Left ventricle myocardium superior (tissue), 1 donor: ENCODE measurements at places on chromosomes 12 and 14. TPM values are rescaled to one million over a fixed set of nuclear protein-coding genes. Genes with fewer than 3 reads are reported as not detected.

- DNase-seq, result no peak
These were observed 53.6 kb downstream of the HECTD4 start for GRCh38 chr12:112328456-112329124.

GRCh38 chr12:41286426-41286825, 98.3 kb downstream of the PDZRN4 start:
- no peak for DNase-seq

The CINP gene
- total RNA-seq, result 33.7 TPM

The CLEC2B gene
- total RNA-seq, result 3.7 TPM

GRCh38 chr12:104219361-104219892, 3.8 kb downstream of the TXNRD1 start:
- DNase-seq, result no peak

GRCh38 chr12:91460469-91460868, 277.9 kb upstream of the DCN start:
- no peak for DNase-seq

- DNase-seq, result no peak
These were observed 175.5 kb downstream of the TMTC2 start for GRCh38 chr12:82862069-82862841.

DNA sequence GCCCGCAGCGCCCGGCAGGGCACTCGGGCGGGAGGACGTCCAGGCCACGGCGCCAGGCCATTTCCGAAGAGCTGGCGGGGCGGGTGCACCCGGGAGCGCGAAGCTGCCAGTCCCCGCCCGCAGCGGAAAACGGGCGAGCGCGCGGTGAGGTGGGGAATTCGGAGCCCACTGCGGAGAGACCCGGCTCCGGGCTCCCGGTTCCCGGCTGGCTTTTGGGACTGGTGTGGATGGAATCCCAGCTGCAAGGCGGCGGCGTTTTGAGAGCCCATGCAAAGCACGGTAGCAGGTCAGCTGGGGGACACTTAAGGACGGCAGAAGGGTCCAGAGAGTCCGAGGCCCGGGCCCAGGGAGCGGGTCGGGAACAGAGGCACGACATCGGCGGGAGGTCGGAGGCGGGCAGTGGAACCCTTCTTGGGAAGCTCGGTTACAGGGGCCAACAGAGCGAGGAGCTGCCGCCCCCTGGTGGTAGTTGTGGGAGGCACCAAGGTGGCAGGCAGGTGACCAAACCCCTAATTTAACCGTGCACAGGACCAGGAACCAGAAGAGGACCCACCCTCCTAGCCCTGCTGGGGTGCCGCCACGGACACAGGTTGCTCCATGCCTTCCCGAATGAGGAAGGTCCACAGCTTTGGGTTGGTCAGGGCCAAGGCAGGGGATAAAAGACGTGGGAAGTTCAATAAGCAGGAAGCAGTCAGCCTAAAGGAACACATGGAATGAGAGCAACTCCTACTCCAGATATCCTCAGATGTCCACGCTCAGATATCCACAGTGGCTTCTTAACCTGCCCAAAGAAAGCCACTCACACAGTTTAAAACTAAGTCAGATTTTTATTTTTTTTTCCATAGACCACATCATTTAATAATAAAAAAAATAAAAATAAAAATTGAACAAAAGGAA, 685 bp upstream of the CDH24 start:
- peak; percentile 92 for DNase-seq

- DNase-seq, result no peak
These were observed 217.2 kb downstream of the SLC15A4 start for GRCh38 chr12:128606538-128606937.

DNA sequence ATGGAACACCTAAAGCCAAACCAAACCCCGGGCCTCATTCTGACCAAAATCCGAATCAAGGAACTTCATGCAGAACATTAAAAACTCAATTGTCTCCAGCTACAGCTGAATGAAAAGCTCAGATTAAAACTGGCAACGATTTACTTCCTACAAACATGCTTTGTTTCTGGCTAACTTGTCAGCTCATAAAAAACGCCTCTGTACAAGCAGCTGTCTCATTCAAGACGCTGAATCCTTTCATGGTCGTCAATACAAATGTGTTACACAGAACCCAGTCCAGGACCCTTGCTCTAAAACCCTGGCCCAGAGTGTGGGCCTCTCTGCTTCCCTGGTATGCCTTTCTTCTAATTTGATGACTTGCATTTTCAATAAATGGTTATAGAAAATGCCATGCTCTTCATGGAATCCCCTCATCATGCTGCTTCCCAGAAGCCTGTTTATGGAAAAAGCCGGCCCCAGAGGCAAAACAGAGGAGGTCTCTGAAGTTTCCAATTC, 183.1 kb downstream of the PHLDA1 start:
- DNase-seq, result no peak

DNA sequence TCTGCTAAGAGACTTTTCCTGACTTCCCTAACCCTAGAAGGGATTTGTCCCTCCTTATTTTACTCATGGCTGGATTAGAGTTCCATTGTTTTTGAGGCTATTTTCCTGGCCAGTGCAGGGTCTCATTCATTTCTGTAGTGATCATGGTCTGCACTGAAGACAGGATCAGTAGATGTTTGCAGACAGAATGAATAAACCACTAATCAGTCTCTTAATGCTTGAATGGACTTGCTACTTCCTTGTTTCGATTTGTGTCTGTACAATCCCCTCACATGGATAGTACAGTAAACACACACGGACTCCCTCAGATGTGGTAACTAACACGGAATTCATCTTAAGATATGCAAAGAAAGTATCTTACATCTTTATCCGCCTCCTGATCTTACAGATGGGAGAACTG, 102.6 kb upstream of the PRB2 start:
- DNase-seq, result no peak

GRCh38 chr12:29783773-29784666, at the start of gene TMTC1:
Gene TMTC1 (minus strand): TSS chr12:29783942. CDS start chr12:29783751, 191 bp downstream.
- peak; percentile 93 for DNase-seq

The PTCSC3 gene
- total RNA-seq, result not detected

- peak; percentile 33 for DNase-seq
These were observed 292.3 kb downstream of the TMEM117 start for GRCh38 chr12:44127966-44128710.

The TMEM179 gene
- total RNA-seq, result not detected

GRCh38 chr12:88468581-88468980, 111.7 kb downstream of the KITLG start:
- no peak for DNase-seq

The FOXM1 gene
- 0.79 TPM for total RNA-seq

The SAMD15 gene
- total RNA-seq, result 0.77 TPM

GRCh38 chr12:21183721-21184275, 52.8 kb downstream of the SLCO1B1 start:
- no peak for DNase-seq

DNA sequence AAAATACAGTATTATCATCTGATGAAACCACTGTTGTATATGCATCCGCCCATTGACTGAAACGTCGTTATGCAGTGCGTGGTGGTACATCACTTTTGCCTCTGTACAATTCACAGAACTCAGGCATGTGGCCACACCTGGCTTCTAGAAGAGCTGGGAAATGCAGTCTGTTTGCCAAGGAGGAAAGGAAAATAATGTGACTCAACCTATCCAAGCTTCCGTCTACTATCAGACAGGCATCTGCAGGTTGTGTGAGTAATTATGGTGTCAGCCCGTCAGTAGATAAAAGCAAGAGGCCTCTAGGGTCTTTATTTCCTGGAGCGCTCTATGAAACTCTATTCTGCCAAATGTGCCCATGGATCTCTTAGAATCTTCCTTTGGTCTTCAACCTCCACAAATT, 111.6 kb downstream of the BBS10 start:
- DNase-seq, result no peak

- DNase-seq, result no peak
These were observed 152.5 kb downstream of the C12orf75 start for GRCh38 chr12:105482951-105483350.

GRCh38 chr12:54421879-54422250, 2.8 kb upstream of the ITGA5 start:
- DNase-seq, result no peak

DNA sequence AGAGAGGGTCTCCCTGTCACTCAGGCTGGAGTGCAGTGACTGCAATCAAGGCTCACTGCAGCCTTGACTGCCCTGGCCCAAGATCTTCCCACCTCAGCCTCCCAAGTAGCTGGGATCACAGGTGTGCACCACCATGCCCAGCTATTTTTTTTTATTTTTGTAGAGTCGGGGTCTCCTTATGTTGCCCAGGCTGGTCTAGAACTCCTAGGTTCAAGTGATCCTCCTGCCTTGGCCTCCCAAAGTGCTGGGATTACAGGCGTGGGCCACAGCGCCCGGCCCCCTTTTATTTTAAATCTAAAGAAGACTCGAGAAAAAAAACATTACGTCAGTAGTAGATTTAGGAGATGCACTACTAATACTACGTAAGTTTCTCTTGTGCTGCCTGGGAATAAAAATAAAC, 14.3 kb downstream of the FOS start:
- no peak for DNase-seq

GRCh38 chr12:46207644-46208043, 61.2 kb downstream of the SLC38A1 start:
- no peak for DNase-seq

GRCh38 chr12:92123780-92124688, 21.6 kb downstream of the BTG1 start:
- no peak for DNase-seq

GRCh38 chr12:25958428-25959070, at the start of gene RASSF8:
Gene RASSF8 (plus strand): TSS chr12:25958682. CDS start chr12:26055344, 96,662 bp downstream.
- peak; percentile 91 for DNase-seq

The C12orf57 gene
- total RNA-seq, result 238 TPM
